Placental pericyte (primary cell): ENCODE measurements at places on chromosomes 7 and 10. TPM values are rescaled to one million over a fixed set of nuclear protein-coding genes. Genes with fewer than 3 reads are reported as not detected.

The SLC18A2 gene
- total RNA-seq: not detected in 2 replicates

The BMI1 gene
- 22.3 and 29.9 TPM in 2 replicates for total RNA-seq

The PSMC2 gene
- total RNA-seq: 225 and 237 TPM in 2 replicates

The UCN3 gene
- not detected in 2 replicates for total RNA-seq

The GIMAP1 gene
- not detected in 2 replicates for total RNA-seq

The DENND2A gene
- 0.44 and 18.0 TPM in 2 replicates for total RNA-seq

The STMP1 gene
- 11.2 and 20.8 TPM in 2 replicates for total RNA-seq

The NYAP1 gene
- total RNA-seq: 0.72 and 1.8 TPM in 2 replicates

The GBX1 gene
- not detected in 2 replicates for total RNA-seq

The MYL7 gene
- 0.44 TPM in 1 of 2 replicates, not detected in the other for total RNA-seq

The TACC2 gene
- total RNA-seq: 6.8 and 24.5 TPM in 2 replicates

The METTL27 gene
- total RNA-seq: 1.1 and 2.4 TPM in 2 replicates

The VAX1 gene
- not detected in 2 replicates for total RNA-seq

The C10orf53 gene
- not detected in 2 replicates for total RNA-seq

The PSD gene
- 1.1 and 2.3 TPM in 2 replicates for total RNA-seq

The UPF2 gene
- 13.8 and 14.2 TPM in 2 replicates for total RNA-seq

The OPN1SW gene
- total RNA-seq: not detected in 2 replicates

The ARHGEF5 gene
- total RNA-seq: 2.2 and 3.1 TPM in 2 replicates

The PRSS58 gene
- not detected in 2 replicates for total RNA-seq

The ZNF92 gene
- total RNA-seq: 4.2 and 10.0 TPM in 2 replicates
